ENCODE measurements at places on chromosomes 6 and 20.
A peak's percentile ranks its signal among the peaks of the same experiment; 100 is the strongest.

- DNase-seq = no peak
These were observed 62.1 kb downstream of the NOL4L start for GRCh38 chr20:32522776-32523612.

DNA sequence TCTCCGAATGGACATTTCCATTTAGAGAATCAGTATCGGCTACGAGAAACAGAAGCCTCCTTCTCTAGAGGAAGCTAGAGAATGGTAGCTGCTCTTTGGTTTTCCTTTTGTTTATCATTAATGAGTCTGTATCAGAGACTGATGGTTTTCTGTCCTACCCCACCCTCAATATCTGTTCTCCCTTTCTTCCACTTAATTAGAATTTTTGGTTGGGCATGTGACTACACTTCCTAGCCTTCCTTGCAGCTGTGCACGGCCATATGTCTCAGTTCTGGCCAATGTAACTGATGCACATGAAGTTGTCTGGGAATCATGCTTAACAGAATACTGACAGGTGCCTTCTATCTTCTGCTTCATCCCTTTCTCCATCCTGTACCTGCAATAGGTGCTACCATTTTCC lies 19.0 kb downstream of the RNF24 start:
- DNase-seq = no peak

DNA sequence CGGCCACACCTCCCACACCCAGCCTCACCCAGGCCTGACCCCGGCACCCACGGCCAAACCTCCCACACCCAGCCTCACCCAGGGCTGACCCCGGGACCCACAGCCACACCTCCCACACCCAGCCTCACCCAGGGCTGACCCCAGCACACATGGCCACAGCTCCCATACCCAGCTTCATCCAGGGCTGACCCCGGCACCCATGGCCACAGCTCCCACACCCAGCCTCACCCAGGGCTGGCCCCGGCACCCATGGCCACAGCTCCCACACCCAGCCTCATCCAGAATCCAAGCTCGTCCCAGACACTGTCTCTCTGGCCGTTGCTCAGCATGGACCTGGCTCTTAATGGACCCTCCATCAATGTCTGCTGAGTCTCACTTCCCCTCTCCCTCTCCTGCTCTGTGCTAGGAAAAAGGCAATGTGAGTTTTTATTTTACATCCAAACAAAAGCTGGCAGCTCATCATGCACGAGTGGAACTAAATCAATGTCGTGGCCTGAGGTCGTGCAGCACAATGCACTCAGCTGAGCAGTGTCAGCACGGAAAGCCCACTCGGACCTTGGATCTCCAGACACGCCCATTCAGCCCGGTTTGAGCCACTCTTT lies 36.1 kb downstream of the NINL start:
- no peak for DNase-seq

DNA sequence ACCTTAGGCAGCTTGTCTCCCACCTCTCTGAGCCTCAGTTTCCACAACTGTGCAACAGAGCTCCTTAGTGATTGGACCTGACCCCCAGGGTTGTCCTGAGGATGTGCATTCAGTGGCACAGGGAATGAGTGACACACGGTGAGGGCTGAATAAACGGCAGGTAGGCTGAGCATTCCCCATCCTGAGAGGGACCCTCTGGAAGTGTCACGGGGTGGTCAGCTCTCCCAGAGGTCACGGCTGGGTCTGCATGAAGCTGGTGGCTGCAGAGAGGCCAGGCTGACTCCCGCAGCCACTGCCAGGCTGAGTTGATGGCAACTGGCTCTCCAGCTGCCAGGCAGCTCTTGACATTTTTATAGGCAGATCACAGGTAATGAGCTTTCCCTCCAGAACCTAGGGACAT lies 42.5 kb downstream of the CD40 start:
- DNase-seq = no peak

DNA sequence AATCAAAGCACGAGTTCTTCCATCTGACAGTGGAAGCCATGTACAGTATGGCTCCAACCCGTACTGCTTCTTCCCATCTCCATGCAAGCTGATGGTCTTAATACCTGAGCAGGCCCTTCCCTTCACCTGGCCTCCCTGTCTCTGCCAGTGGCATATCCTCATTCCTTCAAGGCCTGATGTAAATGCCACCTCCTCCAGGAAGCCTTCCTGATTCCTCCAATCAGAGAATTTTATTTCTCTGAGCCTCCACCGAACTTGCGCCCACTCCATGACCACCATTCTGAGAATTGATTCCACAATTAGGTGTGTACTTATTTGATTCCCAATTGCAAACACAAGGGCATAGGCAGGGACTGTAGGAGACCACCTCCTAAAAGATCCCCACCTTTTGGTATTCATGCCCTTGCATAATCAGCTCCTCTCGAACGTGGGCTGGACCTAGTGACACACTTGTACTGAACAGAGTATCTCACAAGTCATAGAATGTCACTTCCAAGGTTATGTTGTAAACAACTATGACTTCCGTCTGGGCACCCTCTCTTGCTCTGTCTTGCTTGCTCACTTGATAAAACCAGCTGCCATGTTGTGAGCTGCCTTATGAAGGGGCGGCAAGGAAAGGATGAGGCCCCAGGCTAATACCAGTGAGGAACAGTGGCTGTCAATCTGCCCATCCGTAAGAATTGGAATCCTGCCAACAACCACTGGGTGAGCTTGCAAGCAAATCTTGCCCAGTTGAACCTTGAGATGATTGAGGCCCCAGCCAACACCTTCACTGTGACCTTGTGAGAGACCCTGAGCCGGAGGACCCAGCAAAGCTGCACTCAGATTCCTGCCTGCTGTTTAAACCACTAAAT lies 38.8 kb downstream of the CPNE5 start:
- DNase-seq = no peak

DNA sequence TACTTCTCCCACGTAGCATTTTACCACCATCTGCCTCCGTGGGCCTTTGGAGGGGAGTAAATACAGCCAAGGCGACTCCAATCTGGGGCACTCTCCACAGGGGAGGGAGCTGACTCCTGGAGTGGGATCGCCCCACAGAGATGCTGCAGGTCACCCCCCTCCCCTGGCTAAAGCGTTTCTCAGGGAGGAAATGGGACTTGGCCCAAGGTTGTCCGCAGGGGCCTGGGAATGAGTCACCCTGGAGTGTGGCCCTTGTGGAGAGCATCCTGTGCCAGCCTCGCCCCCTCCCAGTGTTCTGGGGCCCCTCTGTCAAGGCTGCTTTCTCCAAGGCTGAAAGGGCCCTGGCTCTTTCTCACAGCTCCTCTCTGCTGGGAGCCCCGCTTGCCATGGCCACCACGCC lies 84.5 kb upstream of the QKI start:
- DNase-seq = no peak

- DNase-seq = no peak
These were observed 19.3 kb downstream of the SLC13A3 start for GRCh38 chr20:46631874-46632446.

DNA sequence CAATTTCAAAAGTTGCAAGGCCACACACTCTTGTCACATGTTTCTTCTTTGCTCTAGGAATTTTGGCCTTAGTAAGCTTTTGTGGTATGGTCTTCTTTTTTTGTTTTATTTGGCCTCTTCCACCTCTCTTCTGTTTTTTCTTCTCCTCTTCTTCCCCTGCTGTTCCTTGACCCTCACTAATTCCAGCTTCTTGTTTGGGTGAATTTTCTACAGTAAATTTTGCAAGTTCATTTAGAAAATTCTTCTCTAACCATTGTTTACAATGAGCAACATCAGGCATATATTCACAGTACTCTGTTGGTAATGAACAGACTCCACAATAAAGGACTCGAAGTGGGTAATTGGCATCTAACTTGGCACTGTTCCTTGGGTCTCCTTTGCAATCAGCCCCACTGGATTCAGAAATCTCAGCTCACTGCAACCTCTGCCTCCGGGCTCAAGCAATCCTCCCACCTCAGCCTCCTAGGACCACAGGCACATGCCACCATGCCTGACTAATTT lies 5.0 kb downstream of the ASIP start:
- DNase-seq = no peak

DNA sequence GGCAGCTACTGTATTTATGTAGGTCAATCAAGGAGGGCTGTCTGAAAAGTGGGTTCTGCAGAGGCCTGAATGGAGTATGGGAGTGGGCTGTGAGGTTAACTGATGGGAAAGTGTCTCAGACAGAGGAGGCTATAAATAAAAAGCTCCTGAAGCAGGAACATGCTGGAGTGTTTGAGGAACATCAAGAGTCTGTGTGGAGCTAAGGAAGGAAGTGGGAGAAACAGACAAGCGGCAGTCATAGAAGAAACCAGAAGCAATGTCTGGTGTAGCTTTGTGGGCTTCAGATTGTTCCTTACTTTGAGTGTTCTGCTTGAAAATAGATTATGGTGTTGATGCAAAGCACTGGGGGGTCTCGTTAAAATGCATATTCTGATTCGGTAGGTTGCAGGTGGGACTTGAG lies 101.5 kb upstream of the OGFRL1 start:
- no peak for DNase-seq

DNA sequence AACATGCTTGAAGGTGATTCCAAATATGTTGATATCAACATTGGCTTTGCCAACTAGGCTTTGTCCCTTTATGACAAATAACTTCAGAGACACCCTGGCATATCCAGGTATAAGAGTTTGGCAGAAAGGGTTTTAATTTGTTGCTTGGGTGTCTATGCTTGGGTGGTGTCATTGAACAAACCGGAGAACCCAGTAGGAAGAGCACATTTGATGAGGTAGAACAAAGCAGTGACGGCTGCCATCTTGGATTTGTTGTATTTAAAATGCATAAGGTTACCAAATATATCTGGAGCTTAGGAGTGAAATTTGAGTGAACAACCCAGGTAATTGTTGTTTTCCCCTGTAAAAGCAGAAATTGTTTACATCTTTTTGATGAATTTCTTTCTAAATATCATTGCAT lies 503.7 kb upstream of the JARID2 start:
- no peak for DNase-seq

GRCh38 chr6:106125925-106126435 lies 39.8 kb downstream of the PRDM1 start:
- peak; percentile 60 for DNase-seq

DNA sequence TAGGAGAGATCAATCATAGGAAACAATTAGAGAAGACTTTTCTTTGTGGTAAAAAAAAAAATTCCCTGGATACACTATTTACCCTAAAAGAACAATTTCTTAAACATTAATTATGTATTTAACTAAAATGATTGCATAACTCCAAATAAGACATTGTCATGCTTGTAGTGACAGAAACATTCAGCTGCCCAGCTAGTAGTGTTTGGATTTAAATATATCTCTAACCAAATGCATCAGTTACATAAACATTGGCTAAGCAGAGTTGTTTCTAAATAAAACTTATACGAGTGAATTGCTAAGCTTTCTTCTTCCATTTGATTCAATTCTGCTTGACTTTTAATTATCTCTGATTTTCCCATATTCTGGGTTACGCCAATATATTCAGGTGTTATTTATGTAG lies 23.7 kb downstream of the MLIP start:
- no peak for DNase-seq

DNA sequence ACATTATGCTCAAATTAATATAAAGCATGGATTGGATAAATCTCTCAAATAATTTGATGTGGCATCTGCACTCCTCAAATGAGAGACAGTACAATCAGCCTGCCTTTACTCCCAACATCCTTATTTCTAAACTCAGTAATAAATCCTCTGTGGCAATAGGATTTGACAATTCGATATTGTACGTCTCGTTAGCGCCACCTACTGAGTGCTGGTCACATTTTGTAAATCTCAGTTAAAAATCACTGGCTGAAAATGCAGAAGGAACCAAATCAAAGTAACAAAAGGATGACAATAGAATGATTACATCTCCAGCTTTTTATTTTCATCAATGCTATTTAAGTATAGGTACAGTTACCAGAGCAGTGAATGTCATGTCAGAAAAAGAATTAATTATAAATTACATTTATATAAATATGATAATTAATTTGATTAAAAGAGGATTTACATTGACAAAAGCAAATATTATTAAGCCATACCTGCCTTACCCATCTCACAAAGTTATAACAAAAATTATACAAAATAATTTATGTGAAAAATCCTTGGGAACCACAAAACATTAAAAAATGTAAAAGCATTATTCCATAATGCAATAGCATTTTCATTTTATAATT lies 20.2 kb upstream of the GJE1 start:
- peak; percentile 83 for DNase-seq

DNA sequence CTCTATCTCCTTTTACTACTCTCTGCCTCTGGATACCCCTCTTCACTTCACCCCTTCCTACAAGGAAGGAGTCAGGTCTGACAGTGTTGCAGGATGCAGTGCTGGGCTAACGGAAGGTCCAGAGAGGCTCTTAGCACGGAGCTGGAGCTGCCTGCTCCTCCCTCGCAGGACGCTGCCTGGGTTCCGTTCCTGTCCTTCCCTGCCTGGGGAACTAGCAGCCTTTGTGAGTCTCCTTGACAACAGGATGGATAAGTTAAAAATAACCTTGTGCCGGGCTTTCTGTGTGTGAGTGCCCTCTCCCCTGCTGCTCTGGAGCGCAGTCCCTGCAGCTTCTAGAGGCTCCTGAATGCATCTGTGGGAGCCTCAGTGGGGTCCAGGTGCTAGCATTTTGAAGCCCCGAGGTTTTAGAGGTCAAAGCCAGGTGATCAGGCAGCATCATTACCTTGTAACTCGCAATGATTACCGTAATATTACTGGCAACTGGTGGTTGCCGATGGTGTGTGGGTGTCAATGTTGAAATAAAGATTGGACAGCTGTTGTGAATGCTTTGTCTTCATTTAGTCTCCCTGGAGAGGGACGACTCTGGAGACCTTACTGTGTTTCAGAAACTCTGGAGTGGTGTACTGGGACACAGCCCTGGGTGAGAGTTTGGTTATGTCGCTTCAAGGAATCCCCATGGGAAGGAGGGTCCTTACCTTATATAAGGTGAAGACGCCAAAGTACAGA lies 44.4 kb downstream of the CDS2 start:
- DNase-seq = no peak

- no peak for DNase-seq
These were observed 19.4 kb downstream of the COL11A2 start for GRCh38 chr6:33172688-33173534.

DNA sequence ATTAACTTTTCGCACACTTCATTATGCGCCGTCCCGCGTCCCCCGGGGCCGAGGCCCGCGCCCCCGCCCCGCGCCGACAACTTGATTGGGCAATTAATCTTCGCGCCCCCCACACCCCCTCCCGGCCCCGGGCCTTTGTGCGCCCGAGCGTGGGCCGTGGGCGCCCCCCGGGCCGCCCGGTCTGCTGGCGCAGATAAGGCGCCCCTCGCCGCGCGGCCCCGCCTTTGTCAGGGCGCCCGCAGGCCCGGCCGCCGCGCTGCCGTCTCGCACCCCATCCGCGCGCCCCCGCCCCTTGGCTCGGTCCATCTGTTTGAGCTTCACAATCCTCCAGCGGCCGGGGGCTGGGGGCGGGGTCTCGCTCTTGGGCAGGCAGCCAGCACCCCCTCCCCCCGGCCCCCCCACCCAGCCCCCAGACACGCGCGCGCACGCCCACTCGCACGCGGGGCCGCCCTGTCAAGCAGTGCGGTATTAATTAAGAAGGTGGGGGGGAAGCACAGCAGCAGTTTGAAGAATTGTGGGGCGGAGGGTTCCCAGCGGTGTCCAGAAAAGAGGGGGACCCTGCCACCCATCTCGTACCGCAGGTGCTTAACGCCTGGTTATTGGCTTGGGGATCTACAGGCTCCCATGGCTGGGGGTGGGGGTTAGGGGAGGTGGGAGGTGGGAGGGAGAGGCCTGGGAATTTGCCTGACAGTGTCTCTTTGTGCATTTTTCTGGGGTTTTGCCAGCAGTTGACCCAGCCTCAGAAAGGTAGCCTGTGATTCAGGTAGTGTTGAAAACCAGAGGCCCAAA lies 34.6 kb upstream of the SCRT2 start:
- DNase-seq = no peak

GRCh38 chr6:84220809-84221409 lies 6.5 kb downstream of the CEP162 start:
- DNase-seq = no peak
